ENCODE measurements at places on chromosomes 6 and 20.

- no peak for DNase-seq
These were observed 200.1 kb downstream of the BMP7 start for GRCh38 chr20:57066126-57066900.

DNA sequence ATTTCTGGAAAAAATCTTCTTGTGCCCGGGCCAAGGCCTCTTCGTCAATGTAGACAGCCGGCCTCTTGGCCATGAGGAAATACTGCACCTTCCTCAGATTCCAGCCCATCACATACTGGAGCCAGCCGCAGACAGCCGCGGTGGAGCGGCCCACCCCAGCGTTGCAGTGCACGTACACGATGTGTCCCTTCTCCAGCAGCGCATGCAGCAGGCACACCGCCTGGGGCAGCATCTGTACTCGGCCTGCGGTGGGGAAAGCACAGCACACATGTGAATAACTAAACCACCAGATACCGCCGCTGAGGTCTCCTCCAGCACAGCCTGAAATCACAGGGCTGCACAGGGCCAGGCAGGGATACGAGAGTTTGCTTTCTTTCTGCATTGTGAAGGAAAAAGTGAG, 107.9 kb downstream of the EPM2A start:
- no peak for DNase-seq

GRCh38 chr20:39338469-39339376, 376.6 kb downstream of the DHX35 start:
- no peak for DNase-seq

GRCh38 chr6:159023893-159024292, 20.9 kb downstream of the TAGAP start:
- no peak for DNase-seq

GRCh38 chr6:107676042-107676441, 148.1 kb downstream of the SCML4 start:
- DNase-seq = no peak

DNA sequence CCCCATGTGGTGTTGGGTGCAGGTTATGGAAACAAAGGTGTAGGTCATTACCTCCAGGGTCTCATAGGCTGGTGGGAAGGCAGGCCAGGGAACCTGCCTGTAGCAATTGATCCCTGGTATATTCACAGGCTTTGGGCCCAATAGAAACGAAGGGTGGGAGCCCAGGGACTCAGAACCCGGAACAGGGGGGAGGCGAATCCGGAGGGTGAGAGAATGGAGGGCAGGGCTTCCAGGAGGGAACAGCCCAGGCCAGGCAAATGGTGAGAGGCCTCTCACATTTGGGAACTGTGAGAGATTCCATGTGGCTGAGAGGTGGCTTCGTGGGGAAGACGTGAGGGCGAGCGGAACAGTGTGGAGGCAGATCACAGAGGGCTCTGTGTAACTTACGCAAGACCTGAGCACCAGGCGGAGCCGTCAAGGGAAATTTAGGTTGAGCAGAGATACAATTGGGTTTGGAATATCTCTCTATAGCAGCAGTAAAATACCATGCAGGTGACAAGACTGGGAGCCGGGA, 267.1 kb downstream of the ERMARD start:
- no peak for DNase-seq

DNA sequence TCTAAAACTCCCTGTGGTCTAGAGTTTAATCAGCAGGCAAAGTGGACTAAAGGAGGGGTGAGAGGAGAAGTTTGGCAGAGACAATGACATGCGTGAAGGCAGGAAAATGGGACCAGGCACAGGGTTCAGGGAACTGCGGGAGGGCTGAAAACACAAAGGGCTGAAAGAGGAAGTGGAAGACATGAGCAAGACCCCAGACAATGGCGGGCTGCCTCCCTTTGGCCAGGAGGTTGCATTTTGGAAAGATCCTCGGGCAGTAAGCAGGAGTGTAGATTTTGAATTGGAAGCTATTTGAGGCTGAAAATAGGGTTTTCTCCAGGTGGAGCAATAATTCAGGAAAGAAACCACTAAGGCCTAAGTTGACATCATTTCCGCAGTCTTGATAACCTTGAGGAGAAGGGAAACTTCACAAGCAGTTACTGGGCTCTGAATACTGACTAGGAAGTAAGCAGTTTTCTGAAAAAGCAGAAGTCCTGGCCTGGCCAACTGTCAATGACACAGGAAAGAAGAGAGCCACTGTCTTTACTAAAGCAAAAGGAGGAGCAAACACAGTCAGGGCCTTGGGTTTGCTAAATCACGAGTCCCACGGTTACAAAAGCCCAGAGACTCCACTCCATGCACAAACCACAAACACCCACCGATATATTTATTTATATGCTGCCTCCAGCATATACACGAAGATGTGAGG, 3.4 kb downstream of the LY86 start:
- no peak for DNase-seq

- DNase-seq = no peak
These were observed 53.5 kb upstream of the DEK start for GRCh38 chr6:18317850-18318249.

DNA sequence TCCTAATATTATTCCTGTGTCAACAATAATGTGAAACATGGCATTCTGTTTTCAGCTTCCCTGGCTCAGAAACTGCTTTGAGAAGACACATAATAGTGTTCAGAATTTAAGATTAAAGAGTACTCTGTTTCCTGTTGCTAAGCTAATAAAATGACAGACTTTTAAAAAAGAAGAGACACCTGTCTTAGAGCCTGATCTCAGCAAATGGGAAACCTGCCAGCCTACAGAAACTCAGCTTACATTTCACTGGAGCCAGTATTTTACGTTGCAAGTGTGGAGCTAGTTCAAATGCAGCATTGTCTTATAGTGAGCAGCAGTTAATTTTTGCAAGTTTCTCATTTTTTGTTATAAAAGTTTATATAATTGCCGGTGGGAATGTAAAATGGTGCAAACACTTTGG, 28.8 kb downstream of the KIZ start:
- DNase-seq = no peak

- DNase-seq = no peak
These were observed 101.8 kb downstream of the KLHL32 start for GRCh38 chr6:97026298-97026697.

DNA sequence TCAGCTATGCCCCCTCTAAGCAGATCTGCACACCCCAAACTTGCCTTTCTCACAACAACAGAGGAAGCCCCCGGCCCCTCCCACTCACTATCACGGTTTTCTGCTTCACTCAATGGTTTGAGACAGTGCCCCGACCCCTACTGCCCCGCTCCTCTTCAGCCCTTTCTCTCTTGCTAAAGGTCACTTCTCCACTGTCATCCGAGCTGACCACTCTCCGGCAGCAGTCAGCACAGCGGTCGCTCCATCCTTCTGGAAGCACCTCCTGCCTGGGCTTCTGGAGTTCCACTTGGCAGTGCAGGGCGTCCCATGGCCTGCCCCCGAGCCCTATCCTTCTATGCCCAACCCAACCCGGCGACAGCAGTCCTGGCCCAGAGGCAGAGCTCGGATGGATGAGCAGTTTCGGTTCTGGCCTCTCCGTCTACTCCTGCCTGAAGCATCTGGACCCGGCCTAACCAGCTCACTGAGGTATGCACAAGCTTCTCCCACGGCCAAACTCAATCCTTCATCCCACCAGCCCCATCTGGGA, 4.1 kb downstream of the CTSZ start:
- DNase-seq = no peak

GRCh38 chr6:149936743-149937142, 5.1 kb upstream of the ULBP2 start:
- no peak for DNase-seq

DNA sequence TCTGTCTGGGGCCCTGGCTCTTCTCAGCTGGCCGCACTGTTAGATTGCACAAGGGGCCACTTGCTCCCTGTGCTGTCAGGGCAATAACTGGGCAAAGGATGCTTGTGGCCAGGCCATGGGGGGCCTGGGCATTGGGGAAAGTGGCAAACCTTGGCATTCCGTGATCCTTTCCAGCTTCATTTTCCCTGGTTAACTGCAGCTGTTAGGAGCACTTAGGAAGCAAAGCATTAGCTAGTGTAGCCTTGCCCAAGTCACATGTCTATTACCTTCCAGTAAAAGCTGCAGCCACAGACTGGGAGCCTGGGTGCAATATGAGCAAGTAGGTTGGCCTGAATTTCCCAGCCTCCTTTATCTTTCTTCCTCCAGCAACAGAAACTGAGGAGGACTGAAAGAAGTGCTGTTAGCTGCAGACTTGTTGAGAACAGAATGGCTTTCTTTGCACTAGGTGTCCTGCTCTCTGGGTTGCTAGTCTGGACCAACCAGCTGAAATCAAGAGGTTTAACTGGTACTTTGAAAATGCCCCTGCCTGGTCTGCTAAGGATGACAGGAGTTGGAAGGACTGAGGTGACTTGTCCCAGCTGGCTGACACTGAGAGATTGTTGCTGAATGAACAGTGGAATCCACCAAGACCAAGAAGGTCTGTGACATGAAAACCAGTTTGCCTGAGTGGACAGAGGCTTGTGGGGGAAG, 312.3 kb upstream of the SUPT3H start:
- DNase-seq = no peak

- DNase-seq = no peak
These were observed 11.9 kb upstream of the ZFAND3 start for GRCh38 chr6:37807656-37808055.

DNA sequence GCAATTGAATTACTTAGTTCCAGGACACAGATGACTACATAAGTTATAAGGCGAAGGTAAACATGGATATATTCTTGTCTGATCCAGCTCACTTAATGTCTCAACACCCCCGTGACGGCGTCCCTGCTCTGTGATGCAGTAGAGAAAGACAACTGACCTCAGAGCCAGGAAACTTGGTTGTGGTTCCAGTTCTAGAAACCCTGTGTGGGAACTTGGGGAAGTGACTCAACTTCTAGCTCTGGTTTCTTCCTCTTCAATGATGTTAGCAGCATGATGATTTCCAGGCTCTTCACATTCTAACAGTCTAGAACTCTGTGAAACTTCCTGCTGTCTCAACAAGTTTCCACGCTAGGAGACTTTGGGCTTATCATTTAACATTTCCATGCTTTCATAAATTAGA, 18.4 kb downstream of the LAMA4 start:
- no peak for DNase-seq

DNA sequence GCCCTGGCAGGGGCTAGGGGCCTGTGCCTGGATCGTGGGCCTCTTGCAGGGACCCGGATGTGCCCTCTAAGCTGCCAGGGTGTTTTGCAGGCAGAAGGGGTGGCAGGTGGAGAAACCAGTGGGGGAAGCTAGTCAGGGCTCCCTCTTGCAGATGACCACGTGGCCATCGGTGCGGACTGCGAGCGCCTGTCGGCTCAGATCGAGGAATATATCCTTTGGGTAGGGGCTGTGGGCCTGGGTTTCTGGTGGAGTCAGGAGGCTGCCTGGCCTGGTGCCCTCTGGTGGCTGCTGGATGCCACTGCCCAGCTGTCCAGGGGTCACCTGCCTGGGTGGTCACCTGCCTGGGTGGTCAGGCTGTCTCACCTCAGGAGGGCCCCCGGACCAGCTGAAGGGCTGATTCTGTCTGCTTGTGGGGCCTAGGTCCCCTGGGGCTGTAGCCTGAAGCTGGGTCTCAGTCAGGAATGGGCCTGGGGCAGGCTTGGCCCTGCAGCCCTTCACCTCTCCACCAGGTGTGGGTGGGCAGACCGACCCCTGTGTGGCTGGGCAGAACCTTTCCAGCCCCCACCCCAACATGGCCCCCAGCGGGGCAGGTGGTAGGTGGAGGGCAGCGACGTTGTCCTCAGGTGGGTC, 6.7 kb downstream of the TCEA2 start:
- no peak for DNase-seq

DNA sequence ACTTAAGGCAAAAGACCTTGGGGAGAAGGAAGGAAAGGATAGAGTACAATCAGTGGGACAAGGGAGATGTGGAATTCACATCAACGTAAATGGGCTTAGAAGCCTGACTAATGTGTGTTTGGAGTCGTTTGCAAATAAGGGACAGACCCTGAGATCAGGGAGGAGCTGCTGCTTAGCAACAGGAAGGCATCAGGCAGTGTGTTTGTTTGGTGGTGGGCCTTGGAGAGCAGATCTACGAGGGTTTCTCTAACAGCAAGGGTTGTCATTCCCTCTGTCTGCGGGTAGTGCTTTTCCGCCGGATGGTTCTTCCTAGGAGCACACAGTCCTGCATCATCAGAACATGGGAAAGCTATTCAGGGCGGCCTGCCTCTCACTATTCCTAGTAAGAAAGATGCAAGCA, 40.4 kb downstream of the C6orf118 start:
- no peak for DNase-seq

- DNase-seq = no peak
These were observed 32.5 kb upstream of the FOXC1 start for GRCh38 chr6:1577146-1577680.

- DNase-seq = no peak
These were observed 43.4 kb downstream of the PLAGL1 start for GRCh38 chr6:143964674-143965081.

- no peak for DNase-seq
These were observed 3.3 kb upstream of the TMEM217 start for GRCh38 chr6:37261198-37261597.

- no peak for DNase-seq
These were observed 3.7 kb downstream of the PRSS16 start for GRCh38 chr6:27251112-27251605.

DNA sequence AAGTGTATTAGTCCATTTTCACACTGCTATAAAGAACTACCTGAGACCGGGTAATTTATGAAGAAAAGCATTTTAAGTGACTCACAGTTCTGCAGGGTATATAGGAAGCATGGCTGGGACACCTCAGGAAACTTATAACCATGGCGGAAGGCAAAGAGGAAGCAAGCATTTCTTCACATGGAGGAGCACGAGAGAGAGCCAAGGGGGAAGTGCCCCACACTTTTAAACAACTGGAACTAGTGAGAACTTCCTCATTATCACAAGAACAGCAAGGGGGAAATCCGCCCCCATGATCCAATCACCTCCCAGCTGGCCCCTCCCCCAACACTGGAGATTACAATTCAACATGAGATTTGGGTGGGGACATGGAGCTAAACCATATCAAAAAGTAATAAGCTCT, 28.3 kb upstream of the B3GAT2 start:
- no peak for DNase-seq

DNA sequence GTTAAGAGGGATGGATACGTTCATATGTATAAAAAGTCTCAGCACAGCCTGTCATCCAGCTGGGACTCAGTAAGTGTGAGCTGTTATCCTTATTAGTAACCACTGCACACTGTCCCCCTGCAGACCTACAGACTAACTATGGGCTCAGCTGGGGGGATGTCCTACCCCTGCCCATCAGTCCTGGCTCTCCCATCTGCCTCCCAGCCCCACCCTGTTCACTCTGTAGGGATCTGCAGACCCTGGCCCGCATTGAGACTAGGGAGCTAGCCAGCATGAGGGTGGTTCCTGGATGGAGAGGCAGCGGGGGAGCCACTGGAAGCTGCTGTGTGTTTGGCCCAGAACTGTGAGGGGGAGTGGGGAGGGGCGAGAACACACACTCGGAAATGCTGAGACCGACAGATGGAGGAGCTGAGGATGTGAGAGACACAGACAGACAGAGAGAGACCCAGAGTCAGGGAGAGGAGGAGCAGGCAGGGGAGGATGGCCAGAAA, 17.1 kb downstream of the XKR7 start:
- DNase-seq = no peak

All from NCI-H187 (cell line).